ENCODE measurements at places on chromosomes 13 and 19.
A peak's percentile ranks its signal among the peaks of the same experiment; 100 is the strongest.

DNA sequence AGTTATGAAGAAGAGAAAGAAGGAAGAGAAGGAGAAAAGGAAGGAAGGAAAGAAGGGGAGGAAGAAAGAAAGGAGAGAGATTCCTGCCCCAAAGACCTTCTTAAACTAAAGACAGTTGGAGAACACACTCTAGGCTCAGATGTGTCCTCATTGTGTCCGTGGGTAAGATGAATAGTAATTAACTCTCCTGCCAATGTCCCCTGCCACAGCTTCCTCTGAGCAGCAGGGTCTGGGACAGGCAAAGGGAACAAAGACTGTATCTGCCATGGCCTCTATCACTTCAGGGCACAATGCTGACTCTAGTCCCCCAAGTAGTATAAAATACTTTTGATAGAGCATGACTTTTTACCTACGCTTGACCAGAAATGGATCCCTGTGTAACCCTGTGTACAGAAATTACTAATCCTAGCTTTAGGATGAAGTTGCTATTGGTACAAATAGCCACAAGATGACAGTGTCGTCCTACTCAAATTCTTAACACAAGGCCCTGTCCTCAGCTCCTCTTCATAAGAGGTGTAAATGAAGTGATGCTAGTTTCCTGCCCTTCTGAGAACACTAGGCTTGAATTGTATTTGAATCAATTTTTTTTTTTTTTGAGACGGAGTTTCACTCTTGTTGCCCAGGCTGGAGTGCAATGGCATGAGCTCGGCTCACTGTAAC lies 186.2 kb upstream of the GPR12 start:
- DNase-seq: peak; percentile 48

DNA sequence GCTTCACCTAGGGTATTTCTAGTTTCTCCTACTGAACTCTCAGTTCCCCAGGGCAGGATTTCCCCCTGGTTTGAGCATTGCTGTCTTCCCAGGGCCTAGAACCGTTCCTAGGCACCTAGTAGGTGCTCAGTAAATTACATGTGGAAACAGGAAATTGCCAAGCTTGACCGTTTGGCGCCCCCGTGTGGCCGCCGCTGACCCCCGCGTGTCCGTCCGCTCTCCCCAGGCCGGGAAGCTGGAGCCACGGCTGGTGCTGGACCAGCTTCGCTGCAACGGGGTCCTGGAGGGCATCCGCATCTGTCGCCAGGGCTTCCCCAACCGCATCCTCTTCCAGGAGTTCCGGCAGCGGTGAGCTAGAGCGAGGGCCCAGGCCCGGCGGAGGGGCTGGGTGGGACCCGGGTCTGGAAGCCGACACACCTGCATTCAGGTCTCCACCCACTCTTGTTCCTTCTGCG lies 55.5 kb downstream of the MYH14 start:
- DNase-seq: no peak

- DNase-seq: no peak
Observed at GRCh38 chr19:49853852-49854377, 3.0 kb downstream of the PTOV1 start.

- DNase-seq: no peak
Observed at GRCh38 chr19:28907534-28907933, 305.4 kb downstream of the UQCRFS1 start.

GRCh38 chr19:33225458-33225926 lies at the start of gene SLC7A10:
Gene SLC7A10 (minus strand): TSS chr19:33225850. CDS start chr19:33225703, 147 bp downstream.
- DNase-seq: no peak

DNA sequence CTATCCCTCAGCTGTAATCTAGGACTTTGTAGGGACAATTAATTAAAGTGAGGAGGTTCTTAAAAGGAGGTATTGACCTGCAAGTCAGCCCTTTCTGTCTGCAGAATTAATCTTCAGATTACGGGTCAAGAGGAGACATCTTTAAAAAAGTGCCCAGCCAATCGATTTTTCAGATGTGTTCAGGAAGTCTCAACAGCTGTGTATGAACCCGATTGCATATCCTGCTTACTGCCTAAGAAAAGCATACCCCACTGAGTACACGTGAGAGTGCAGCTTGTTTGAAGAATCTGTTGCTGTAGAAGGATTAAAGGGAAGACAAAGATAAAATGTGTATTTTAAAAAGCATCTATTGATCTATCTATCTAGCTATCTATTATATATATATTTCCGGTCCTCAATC lies 1194.5 kb downstream of the UQCRFS1 start:
- no peak for DNase-seq

DNA sequence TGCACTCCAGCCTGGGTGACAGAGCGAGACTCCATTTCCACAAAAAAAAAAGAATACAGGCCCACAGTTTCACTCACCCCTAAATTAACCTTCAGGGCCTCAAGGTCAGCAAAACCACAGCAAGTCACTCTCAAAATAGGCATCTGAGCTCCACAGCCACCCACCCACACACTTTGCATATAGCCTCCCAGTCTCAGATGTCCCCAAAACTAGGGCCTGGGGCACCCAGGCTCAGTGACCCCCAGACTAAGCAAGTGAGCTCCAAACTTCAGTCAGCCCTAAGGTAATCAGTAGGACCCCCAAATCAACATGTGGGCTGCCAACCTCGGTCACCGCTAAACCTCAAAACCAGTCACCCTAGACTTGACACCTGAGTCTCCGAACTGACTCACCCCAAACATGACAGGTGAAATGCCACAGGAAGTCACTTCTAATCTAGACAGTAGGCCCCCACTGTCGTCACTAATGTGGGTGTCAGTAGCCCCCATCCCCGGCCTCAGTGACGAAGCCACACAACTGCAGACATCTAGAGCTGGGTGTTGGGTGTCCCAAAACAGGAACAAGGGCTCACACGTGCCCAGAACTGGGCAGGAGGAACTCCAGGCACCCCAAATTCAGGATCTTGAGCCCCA lies 13.9 kb downstream of the RABAC1 start:
- no peak for DNase-seq

Measured in fibroblast of lung (primary cell).